ENCODE measurements at places on chromosomes 12 and 14.

- no peak for DNase-seq
Observed at GRCh38 chr12:74541074-74541473, 3.4 kb downstream of the ATXN7L3B start.

DNA sequence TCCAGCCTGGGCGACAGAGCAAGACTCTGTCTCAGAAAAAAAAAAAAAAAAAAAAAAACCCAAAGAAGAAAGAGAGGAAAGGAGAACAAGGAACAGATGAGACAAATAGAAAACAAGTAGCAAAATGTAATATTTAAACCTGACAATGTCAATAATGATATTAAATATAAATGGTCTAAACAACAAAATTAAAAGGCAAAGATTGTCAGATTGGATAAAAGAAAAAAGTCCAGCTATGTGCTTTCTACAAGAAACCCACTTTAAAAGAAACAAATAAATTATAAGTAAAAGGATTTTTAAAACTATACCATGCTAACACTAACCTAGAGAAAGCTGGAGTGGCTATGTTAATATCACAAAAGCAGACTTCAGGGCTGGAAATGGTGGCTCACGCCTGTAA, 29.7 kb upstream of the APOF start:
- DNase-seq = no peak

GRCh38 chr12:13293096-13293495, 96.6 kb downstream of the EMP1 start:
- DNase-seq = no peak

- no peak for DNase-seq
Observed at GRCh38 chr12:110176745-110177144, 52.6 kb downstream of the IFT81 start.

DNA sequence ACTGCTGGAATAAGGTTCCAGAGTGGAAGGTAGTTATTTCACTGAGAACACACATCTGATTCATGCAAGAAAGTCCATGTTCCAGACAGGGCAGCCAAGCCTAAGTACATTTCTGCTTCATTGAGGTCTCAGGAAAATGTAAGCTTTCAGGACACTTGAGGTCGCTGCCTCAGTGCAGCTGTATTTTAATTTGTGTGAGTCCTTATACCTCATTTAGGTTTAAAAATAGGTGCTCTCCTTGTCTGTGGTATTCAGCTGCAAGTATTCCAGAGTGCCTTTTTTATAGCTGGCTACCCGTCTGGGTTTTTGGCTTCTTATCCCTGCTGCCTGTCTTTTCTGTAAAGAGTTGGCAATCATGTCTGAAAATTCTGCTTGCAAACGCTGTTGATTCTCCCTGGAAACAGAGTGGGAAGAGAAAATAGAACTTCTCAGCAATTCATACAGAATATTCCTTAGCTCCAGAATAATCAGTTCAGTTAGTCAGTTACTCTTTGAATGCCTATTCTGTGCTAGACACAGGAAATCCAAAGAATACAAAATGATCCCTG, 45.3 kb upstream of the PLBD1 start:
- DNase-seq = no peak

DNA sequence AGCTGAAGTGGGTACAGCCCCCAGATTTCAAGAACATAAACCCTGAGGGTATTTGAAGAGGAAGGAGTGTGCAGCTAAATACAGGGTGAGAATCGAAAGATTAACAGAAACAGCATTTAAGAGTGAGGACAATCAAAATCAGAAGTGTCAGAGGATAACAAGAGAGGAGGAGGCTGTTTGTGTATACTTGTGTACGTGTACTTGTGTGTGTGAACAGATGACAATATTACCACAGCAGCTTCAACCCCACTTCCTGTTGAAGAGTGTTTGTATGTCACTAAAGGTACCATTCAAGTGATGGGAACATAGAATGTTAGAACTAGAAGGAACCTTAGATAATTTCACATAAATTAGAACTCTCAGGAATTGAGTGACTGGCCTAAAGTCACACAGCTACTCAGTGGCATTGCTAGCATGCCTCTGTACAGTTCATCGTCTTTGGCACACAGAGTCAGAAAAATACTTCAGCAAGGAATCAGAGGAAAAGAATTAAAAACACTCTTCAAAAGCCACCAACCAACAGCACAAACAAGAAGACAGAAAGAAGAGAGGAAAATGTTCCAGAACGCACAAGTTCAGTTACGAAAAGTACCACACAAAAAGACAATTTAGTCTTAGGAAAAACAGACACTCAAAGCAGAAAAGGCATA, 164.3 kb upstream of the BCL2L14 start:
- DNase-seq = no peak

DNA sequence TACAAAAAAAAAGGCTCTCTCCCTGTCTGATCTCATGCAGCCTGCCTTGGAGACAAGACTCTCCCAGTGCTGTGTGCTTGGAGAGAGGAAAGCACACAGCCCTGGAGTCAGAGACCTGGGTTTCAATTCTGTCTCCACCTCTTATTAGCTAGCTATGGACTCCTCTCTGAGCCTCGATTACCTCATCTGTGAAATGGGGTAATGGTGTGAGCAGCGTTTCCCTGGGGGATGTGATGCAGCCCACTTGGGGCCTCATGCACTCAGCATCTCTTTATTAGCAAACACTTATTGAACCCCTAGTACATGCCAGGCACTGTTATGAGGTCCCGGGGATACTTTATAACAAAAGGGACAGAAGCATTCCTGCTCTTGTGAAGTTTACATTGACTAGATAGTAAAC, 12.5 kb downstream of the SDS start:
- DNase-seq = no peak

All from inflammatory macrophage treated with lipopolysaccharide for 1 hour (primary cell).